ENCODE measurements at places on chromosomes 3 and 15. TPM values are rescaled to one million over a fixed set of nuclear protein-coding genes. Genes with fewer than 3 reads are reported as not detected.

GRCh38 chr3:40237159-40237558 lies 72.3 kb upstream of the EIF1B start:
- DNase-seq, result no peak

- no peak for DNase-seq
These were observed 2.8 kb downstream of the ABHD2 start for GRCh38 chr15:89090791-89091626.

DNA sequence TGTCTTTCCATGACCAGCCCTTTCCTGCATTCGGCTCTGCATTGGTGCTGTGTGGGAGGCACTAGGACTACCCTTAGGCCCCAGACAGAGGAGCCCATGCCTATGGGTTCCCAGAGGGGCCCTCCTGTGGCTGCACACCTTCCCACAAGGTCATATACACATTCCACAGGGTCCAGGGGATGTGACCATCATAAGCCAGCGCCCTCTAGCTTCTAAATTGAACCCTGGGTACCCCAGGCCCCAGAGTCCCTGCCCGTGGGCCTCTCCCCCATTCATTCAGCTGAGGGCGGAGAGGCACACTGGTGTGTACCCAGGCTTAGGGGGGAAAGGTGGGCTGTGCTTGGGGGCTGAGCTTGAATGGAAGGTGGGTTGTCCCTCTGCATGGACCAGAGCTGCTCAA lies 10.2 kb upstream of the SLC6A6 start:
- DNase-seq, result peak; percentile 62

DNA sequence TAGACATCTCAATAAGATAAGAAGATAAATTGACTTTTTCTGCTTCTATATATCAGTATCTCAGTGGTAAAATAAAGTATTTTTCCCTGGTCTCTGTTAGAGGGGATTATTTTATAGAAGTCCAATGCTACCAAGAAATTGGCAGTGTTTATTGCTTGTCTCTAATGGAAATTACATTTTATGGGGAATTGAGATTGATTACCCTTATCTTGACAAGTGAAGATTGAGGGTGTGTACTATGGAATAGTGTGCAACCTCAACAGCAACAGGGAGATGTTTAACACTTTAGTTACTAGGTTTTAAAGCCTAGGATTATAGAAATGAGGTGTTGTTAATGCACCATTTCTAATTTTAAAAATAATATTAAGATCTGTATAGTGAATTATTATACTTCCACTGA lies 154.8 kb upstream of the ROBO1 start:
- no peak for DNase-seq

GRCh38 chr3:49173116-49173791 lies 1.9 kb downstream of the KLHDC8B start:
- DNase-seq, result peak; percentile 59

DNA sequence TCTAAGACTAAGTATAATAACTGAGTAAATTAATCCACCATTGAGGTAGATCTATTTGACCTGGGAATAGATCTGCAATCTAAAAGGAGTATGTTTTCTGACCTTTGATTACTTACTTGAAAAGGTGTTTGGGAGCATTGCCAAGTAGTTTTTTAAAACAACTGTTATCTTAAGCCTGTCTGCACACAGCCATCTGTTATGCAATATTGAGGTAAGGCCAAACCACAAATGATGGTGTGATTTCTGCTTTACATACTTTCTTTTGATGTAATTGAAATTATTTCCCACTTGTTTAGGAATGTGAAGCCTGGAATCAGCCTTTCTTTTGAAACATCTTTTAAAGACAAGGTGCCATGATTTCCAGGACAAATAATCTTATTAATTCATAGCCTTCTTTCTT lies 274.0 kb downstream of the BBX start:
- DNase-seq, result no peak

Gene UBAP1L
- total RNA-seq, result 1.4 TPM

- DNase-seq, result no peak
These were observed 47.8 kb upstream of the P2RY1 start for GRCh38 chr3:152786977-152787681.

Gene DCLK3
- total RNA-seq, result 0.62 TPM

- no peak for DNase-seq
These were observed 17.7 kb downstream of the FOXB1 start for GRCh38 chr15:60021589-60022378.

DNA sequence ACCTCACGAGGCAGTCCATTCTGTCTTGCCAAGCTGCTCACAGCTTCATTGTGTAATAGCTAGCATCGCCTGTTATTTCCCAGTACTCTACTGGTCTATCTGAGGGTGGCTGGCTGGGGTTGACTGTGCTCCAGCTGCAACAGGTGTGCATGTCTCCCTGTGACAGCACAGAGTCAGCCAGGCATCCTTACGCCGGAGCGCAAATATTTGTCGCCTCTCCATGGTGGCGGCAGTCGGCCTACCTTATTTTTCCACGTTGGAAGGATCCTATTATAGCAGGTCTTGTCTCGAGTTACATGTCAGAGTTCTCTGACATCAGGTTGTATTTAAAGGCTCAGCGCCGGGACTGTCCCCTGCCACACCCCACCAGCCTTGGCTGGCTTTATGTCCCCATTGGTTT lies 307.1 kb downstream of the TLE3 start:
- DNase-seq, result no peak

GRCh38 chr15:98845138-98845884 lies 162.3 kb downstream of the PGPEP1L start:
- DNase-seq, result peak; percentile 47

Gene COMMD2
- total RNA-seq, result 55.8 TPM

DNA sequence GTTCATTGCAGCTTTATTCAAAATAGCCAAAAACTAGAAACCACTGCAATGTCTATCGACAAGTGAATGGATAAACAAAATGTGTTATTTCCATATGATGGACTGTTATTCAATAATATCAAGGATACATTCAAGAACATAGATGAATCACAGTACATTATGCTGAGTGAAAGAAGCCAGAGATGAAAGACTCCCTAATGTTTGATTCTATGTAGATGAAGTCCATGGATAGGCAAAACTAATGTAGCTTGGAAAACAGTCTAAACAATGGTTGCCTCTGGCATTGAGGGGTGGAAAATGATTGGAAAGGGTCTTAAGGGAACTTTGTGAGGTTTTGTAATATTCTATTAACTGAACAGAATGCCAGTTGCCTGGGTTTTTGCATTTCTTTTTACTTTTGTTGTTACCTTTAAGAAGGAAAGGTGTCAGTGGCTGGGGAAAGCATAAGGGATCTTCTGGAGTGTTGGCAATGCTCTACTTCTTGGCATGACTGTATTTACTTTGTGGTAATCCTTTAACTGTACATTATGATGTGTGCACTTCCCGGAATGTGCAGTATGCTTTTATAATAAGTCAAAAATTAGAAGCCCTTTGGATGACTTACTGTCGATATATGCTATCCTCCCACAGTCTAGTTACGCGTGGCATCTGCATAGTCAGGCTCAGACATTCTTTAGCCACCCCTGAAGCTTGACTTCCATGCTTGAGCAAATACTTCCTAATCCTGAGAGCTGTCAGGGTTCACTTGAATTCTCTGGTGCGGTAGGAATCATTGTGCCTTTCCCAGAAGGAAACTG lies 20.5 kb upstream of the ATP10A start:
- no peak for DNase-seq

DNA sequence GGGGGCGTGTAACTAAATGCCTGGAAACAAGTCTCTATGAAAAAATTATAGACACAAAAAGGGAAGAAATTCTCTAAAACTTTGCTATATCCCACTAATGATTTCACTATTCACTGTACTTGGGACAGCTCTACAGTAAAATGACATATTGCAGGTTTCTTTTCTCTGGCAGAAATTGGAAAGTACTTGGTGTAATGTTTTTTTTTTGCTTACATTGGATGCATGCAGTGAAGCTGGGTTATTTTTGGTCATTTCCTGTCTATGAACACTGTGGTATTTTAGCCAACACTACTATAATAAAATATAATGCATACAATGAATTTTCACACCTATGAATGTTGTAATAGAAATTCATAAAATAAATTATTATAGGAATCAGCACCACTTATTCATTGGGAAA lies 109.7 kb downstream of the LRRC49 start:
- DNase-seq, result no peak

DNA sequence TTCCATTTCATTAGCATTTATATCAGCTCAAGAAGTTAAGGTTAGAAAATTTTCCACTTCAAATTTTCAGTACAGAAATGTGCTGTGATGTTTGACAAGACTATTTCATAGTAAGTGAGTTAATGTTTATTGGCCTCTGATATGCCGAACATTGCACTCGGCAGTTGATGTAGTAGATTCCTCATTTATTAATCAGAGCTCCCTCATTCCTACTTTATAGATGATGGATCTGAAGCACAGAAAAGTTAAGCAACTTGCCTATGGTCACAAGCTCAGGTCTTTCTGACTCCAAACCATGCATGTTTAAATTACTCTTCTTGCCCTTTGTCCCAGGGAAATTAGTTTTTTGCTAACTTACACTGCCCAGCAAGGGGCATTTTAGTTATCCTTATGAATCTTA lies 92.0 kb downstream of the ATG7 start:
- no peak for DNase-seq

Gene TEX55
- total RNA-seq, result 0.27 TPM

GRCh38 chr3:123113889-123114450 lies 47.1 kb downstream of the PDIA5 start:
- no peak for DNase-seq

DNA sequence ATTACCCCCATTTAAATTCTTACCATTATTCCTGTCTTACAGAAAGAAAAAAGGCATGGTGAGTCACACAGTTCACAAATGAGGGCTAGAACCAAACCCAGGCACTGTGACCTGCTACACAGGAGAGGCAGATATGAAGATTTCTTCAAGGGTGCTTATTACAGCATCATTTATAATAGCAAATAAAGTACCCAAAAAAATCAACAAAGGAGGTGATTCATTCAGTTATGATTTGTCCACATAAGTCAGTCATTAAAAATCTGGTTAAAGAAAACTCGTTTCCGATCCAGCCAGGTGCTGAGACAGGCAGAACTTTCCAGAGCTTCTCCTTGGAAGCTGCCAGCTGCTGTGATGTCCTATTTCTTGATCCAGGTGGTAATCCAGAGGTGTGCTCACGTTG lies 7.5 kb upstream of the LOXL1 start:
- no peak for DNase-seq

DNA sequence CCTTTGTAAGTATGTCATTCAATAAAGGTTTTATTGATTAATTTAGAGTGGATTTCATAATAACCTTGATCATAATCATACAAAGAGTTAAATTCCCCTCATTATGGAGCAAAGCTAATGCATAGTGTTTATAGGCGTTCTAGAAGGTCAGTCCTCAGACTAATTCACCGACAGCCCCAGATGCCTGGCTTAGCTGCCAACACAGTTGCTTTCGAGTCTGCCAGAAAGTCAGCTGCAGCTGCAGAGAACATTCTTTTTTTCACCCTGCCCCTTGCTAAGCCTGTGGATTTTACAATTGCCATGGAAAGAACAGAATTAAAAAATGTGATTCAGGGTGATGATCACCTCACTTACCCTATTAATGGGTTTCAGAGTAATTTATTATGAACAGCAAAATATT lies 21.2 kb downstream of the CADM2 start:
- no peak for DNase-seq

GRCh38 chr15:39317225-39317624 lies 263.7 kb upstream of the THBS1 start:
- no peak for DNase-seq

Gene NME9
- 0.14 TPM for total RNA-seq

Gene ABHD10
- total RNA-seq, result 29.2 TPM

Gene GP5
- total RNA-seq, result 0.12 TPM

DNA sequence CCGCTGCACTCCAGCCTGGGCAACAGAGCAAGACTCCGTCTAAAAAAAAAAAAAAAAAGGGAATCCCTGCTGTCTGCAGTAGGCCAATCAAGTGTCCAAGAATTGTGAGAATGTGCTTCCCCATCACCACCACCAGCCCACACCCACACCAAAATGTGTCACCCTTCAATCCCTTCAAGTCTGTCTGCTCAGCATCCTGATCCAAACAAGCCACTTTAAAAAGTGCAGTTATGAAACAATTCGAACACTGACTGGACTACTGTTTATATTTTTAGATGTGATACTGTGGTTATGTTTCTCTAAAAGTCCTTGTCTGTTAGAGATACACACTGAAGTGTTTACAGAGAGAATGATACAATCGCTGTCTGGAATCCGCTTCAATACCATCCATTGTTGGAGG lies 78.1 kb upstream of the CGNL1 start:
- DNase-seq, result no peak

DNA sequence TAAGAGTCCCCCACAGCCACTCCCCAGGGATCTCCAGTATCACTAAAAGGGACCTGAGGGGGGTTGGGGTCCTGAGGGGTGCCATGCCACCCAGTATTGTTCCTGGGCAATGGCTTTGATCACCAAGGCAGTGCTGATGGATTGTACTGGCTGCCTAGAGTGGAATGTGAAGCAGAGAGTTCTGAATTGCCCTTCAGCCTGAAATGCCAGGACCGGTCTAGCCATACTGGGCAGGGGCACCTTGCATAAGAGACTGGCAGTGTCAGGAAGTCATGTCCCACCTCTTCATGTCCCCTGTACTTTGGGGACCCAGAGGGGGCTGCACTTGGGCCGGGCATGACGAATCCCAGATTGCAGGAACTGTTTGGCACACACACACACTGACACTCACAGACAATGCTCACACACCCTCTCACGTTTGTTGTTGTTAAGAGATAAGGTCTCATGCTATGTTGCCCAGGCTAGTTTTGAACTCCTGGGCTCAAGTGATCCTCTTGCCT lies 4.5 kb upstream of the TKT start:
- no peak for DNase-seq

Gene CD80
- not detected for total RNA-seq

Gene CPNE9
- 7.8 TPM for total RNA-seq

GRCh38 chr3:144351773-144352365 lies 380.2 kb downstream of the DIPK2A start:
- no peak for DNase-seq

GRCh38 chr15:26670116-26670515 lies 102.8 kb downstream of the GABRB3 start:
- peak; percentile 43 for DNase-seq

DNA sequence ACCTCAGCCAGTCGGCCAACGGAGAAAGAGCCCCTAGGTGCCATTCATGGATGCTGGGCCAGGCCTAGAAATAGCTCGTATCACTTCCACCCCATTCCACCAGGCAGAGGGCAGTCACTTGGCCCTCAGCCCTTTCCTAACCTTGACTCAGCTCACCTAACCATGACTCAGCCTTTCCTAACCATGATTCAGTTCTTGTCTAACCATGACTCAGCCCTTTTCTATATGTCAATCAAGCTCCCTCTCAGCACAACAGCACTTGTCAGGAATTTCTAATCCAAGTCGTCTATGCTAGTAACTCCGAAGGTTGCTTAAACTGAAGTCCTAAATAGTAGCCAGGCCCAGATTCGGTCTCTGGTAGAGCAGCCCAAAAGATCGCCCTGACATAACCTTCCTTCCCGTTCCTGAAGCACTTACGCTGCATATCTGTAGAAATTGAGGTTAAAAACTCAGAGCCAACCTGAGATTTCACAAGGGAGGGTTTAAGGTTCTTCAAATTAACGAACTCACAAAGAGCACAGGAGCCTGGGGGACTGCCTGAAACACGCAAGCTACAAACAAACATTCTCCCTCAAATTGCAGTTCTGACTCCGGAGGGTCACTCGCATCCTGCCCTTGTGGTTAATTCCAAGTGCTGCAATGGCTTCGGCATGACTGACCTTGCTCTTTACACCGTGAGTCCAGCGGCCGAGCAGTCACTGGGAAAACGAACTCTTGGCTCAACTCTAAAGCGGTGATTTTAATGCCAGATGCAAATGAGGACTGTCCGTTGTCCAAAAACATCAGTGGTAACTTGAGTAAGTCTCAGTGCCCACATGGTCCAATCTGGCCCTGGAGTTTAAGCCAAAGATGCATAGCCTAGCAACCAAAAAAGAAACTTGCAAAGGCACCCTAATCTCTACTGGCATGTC lies 99.9 kb downstream of the ADAMTS17 start:
- peak; percentile 58 for DNase-seq
